Testis (tissue), 5 donors: ENCODE measurements at places on chromosomes 5 and 9. TPM values are rescaled to one million over a fixed set of nuclear protein-coding genes. Genes with fewer than 3 reads are reported as not detected.

GRCh38 chr5:116037236-116037822, 5.1 kb downstream of the ARL14EPL start:
- H3K36me3 ChIP-seq = no peaks in the 10 kb centered on the region
- no peak for DNase-seq
- H3K4me1 ChIP-seq = no peaks in the 10 kb centered on the region
- no peak overlapping the region for H3K27ac ChIP-seq
- H3K4me3 ChIP-seq = no peak overlapping the region

GRCh38 chr9:91008568-91008967, 206.9 kb downstream of the SYK start:
- no peak for DNase-seq
- H3K36me3 ChIP-seq = no peaks in the 10 kb centered on the region
- no peak overlapping the region for H3K27ac ChIP-seq
- H3K4me3 ChIP-seq = no peak overlapping the region

The TLR4 gene
- total RNA-seq = 5.0 TPM

The PCDHA3 gene
- total RNA-seq = 0.79 TPM
